Neural progenitor cell (in vitro differentiated cells): ENCODE measurements at places on chromosomes 4 and X.
A peak's percentile ranks its signal among the peaks of the same experiment; 100 is the strongest.

GRCh38 chr4:54657185-54657550, 589 bp upstream of the KIT start:
- DNase-seq: peak; percentile 42

- DNase-seq: no peak
Observed at GRCh38 chr4:183286590-183287308, 33.3 kb downstream of the CLDN22 start.

DNA sequence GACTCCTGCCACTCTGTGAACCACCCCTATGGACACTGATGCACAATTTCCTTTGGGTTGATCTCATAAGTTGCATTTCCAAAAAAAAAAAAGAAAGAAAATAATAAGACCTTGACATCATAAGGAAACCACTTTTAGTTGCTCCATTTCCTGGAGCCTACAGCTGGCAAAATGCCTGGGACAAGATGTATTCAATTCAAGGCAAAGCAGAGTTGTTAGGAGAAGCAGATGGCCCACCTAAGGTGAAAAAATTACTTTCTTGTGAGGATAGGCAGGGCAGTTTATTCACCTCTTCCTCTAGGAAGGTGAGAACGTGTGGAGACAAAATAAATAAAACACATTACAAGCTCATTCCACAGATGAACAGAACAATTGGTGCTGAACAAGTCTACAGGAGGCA, 14.1 kb upstream of the SCRG1 start:
- DNase-seq: no peak

GRCh38 chr4:66693694-66694093, 851.6 kb downstream of the CENPC start:
- DNase-seq: peak; percentile 6

- peak; percentile 81 for DNase-seq
Observed at GRCh38 chr4:76067652-76068286, 6.7 kb upstream of the ART3 start.

DNA sequence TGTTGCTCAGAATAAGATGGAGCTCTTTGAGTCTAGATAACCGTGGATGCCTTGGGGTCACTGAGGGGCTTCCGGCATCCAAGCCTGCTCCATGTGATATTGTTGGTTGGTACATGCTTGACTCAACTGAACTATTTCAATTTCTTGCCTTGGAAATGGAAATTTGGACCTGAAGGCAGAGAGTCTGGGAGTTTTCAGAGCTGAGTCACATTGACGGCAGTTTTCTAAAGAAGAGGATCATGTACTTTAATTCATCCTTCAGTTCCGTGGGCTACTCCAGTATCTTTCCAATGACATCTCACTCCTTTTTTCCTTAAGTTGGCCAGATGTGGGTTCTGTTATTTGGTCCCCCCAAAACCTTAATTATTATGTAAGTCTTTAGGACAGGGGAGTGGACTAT, 100.5 kb downstream of the MFAP3L start:
- no peak for DNase-seq

DNA sequence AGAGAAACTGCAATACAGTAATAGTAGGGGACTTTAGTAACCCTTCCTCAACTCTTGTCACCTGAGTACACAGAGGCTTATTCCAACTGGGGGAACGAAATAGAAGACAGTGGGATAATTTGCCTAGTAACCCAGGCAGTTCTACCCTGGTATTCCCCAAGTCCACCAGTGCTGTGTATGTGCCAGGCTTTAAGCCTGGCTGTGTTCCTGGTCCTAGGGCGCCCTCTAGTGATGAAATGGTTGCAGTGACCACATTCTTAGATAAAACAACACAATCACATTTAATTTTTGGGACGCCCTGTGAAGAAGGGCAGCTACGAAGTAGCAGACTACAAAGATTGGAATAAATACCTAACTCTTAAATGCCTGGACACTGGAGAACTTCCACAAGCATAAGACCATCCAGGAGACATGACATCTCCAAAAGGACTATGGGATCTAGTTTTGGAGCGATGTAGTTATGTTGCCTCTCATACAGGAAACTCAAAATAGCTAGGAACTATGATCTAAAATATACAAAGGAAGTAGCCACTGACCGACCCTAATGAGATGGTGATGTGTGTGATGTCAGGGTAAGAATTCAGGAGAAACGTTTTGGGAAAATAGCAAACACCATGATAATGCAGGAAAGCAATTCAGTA, 288.5 kb upstream of the ZCCHC13 start:
- peak; percentile 83 for DNase-seq

GRCh38 chr4:177099211-177099610, 210.5 kb upstream of the NEIL3 start:
- no peak for DNase-seq
